ENCODE measurements at places on chromosomes 6 and 20.

GRCh38 chr6:21459641-21460040 lies 133.9 kb upstream of the SOX4 start:
- ATAC-seq = no peak

- ATAC-seq = no peak
Observed at GRCh38 chr20:37758332-37758731, 64.5 kb downstream of the CTNNBL1 start.

DNA sequence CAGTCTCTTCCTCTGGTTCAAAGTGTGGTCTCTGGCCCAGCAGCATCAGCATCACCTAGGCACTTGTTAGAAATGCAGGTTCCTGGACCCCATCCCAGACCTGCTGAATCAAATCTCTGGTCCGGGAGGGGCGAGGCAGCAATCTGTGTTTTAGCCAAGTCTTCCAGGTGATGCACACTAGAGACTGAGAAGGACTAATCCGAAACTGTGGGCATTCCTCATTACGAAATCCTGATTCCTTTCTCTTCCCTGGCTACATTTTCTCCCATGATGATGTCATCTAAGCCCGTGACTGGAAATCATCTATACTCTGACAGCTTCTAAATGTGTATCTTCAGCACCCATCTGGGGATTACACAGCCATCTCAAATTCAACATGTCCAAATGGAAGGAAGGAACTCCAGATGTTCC lies 39.7 kb upstream of the PRND start:
- ATAC-seq = no peak

DNA sequence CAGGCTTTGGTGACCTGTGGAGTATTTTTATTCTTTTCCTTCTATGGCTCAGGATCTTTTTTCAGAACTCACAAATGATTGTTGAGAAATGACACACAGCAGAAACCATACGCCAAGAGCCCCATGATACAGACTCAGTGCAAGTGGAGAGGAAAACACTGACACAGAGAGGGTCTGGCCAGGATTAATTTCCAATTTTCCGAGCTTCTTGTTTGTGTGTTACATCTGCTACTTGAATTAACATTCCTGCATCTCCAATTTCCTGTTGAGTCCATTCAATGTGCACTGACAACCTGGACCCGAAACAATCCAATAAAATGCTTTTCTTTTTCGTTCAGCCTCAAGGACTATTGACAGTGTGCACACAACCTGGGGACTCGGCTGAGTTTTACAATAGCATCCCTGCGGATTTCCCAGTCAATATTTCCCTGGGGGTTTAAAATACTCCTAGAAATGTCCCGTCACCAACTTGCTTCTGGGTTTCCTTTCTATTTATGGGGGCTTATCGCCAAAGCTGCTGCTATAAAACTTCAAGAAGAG lies 4.9 kb upstream of the MLN start:
- no peak for ATAC-seq

- peak; percentile 8 for ATAC-seq
Observed at GRCh38 chr6:35582315-35582714, 69.6 kb upstream of the TULP1 start.

DNA sequence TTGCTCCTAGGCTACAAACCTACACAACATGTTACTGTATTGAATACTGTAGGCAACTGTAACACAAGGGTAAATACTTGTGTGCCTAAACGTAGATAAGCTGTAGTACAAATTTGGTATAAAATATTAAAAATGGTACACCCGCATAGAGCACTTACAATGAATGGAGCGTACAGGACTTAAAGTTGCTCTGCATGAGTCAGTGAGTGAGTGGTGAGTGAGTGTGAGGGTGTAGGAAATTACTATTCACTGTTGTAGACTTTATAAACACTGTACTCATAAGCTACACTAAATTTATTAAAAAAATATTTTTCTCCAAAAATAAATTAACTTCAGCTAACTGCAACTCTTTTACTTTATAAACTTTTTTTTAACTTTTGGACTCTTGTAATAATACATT lies 391.6 kb downstream of the ADGRB3 start:
- no peak for ATAC-seq

GRCh38 chr6:56890683-56891429 lies 64.1 kb upstream of the BEND6 start:
- no peak for ATAC-seq

DNA sequence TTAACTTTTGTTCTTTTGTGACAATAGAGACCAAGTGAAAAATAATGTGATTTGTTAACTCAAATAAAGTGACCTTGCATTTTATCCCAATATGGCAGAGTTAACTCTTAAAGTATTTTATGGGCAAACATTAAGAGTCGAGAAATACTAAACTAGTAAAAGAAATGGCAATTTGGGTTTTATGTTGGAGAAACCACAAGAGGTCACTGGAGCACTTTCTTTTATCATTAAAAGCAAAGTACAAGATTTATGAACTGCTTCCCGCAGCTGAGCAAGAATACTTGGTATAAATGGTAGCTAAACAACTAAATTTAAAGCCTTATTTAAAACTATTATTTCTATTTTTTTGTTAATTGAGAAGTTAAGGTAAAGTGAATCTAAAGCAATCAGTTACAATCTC lies 33.5 kb upstream of the MCM9 start:
- ATAC-seq = no peak

DNA sequence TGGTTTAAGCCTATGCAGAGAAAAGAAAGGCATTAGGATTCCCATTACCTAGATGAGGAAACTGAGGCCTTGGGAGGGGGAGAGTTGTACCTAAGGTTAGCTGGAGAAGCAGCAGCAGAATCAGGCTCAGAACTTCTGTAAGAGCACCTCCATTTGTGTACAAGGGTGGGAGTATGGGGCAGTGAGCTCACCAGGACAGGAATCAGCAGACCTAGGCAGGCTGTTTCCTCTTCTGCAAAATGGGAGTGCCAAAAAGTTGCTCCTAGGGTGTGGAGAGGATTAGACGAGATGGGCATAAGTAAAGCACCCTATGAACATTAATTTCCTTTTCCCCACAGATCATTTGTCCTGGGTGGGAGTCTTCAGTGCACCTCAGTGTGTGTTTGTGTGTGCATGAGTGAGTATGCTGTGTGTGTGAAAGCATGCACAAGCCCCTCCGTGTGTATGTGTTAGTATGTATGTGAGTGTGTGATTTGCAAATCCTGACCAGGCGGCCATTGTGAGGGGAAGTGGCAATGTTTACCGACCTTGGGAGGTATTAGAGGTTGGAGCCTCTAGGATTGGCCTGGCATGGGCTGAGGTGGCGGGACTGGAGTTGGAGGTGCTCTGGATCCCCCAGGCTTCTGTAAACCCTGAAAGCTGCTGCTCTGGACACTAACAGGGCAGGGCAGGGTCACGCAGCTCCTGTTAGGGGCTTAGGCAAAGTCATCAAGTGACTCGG lies 78.8 kb downstream of the VEGFA start:
- peak; percentile 29 for ATAC-seq

DNA sequence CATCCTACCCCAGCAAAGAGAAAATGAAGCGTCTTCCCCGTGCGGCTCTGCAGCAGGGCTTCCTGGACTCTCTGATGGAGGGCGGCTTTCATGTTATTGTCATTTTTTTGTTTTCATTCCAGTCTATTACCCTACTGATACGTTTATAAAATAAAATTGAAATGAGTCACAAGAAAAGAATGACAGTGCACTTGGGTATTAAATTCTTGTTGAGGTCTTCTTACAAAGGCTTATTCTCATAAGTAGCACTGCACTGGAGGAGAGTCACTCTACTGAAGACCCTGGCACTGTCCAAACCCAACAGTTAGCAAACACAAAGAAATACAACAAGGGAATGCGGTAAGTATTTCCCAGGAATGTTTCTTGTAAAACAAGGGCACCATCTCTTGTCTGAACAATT lies 379.3 kb downstream of the MAFB start:
- no peak for ATAC-seq

GRCh38 chr20:52160621-52161204 lies 30.9 kb downstream of the ZFP64 start:
- peak; percentile 84 for ATAC-seq

- ATAC-seq = no peak
Observed at GRCh38 chr6:112802144-112802543, 455.0 kb downstream of the RFPL4B start.

DNA sequence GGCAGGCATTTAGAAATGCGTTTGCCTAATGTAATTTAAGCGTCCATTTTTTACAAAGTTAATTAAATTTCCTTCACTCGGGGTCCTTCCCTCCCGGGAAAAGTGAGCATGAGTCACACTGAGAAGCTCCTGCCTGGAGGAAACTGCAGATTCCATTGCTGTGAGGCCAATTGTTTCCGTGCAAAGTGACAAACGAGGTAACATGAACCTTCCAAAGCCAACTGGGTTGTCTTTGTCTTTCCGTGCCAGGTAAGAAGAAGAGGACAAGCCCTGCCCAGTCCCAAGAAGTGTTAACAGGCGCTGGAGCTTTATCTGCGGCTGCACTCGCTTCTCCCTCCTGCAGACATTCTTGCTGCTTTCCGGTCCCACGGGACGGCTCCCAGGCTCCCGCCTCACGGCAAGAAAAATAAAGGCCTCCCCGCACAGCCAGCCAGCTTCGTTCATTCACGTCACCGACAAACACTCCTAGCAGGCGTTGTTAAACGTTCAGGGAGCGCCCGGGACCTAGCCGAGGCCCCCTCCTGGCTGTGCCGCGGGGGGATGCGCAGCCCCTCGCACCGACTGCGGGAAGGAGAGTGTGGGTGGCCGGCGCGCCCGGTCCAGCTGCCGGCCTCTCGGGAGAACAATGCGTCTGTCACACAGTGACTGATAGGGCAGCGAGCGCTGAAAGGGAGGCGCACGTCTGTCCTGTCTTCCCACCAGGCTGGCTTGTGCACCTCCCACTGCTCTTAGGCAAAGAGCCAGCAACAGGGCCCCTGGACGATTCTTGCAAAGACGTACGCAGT lies 61.5 kb upstream of the HDDC2 start:
- ATAC-seq = peak; percentile 48

DNA sequence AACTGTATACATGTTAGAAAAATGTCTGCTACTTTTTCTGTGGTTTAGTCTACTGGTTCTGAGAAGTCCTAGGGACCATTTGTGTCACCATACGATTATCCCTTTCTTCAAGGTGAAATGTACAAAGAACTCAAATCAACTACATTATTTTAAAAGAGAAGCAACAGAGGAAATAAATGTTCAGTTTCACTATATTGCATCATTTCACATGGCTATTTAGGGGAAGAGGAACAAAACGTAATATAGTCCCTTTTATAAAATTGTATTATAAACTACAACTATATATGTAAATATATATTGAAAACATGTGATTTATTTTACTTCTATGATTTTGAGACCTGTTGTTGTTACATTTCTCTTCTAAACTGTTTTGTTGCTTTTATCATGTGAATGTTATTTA lies 1308.0 kb downstream of the EPHA7 start:
- ATAC-seq = no peak

- no peak for ATAC-seq
Observed at GRCh38 chr20:35012227-35013069, 56.8 kb downstream of the MYH7B start.
